Astrocyte of the cerebellum (primary cell): ENCODE measurements at places on chromosomes 1 and 21.
A peak's percentile ranks its signal among the peaks of the same experiment; 100 is the strongest.

DNA sequence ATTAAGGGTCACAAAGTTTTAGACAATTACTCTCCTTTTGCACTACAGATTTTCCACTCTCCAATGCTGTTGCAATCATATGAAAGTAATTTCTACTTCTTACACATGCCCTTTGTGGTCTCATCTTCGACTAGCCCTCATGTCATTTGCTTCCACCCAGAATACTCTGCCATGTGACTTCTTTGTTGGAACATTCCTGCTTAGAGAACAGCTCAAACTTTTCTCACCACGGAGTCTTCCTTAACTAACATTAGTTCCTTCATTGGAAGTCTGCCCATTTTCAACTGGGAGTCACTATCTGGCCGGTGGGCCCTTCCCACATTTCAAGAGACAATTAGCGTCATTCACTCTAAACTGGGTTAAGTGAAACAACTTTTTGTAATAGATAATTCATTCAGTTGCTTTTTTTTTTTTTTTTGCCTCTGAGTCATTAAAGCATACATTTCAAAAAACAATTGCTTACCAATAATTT lies 142.6 kb upstream of the PALMD start:
- peak; percentile 11 for DNase-seq

- DNase-seq, result no peak
Observed at GRCh38 chr1:183693521-183693920, 40.4 kb upstream of the APOBEC4 start.

DNA sequence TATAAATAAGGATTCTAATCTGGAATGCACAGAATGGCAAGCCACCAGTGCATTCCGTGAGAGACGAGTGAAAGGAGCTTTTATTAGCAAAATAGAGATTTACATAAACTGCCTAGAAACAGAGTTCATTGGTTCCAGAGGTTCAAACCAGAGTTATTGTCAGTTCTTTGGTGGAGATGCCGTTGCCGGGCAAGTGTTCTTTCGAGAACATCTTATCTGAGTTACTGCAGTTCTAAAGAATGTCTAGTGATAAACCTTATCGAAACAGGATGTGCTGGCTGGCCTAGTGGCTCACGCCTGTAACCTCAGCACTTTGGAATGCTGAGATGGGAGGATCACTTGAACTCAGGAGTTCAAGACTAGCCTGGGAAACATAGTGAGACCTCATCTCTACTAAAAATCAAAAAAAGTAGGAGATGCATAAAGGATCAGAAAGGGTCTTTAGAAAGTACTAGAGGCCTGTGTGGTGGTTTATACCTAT lies 19.9 kb upstream of the EVI5 start:
- peak; percentile 63 for DNase-seq

GRCh38 chr1:145906954-145907753 lies 2.7 kb downstream of the ITGA10 start:
- DNase-seq, result no peak

DNA sequence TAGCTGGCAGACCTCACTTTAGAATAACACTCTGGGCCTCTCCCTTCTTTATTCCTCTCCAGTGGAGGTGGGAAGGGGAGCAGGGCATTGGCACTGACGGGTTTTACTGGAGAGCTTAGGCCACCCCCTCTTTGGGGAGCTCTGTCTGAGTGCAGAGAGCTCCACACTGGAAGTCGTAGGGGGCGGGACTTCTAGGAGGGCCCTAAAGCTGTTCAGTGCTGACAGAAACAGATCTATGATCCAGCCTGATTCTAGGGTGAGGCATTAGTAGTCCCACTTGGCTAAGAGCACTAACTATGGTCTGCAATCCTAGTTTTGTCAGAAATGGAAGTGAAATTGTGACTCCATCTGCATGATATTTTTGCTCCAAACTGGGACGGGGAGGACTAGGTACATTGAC lies 138.7 kb downstream of the MIS18A start:
- no peak for DNase-seq

DNA sequence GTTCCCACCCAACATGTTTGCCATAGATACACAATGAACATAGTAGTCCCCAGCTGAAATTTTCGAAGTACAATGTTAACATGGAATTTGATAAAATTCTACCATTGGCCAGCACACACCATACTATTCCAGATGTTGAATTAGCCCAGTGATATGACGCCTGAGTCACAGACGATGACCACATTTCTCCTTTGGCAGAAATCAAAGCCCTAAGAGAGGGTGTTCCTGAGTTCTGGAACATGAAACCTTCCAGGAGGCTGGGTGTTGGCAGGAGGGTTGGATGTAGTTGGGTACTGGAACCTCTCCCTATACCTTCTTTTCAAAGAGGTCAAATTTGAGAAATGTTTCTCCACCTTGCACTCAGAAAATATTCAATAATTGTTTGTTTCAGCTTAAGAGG lies 37.8 kb downstream of the LPAR3 start:
- DNase-seq, result no peak

DNA sequence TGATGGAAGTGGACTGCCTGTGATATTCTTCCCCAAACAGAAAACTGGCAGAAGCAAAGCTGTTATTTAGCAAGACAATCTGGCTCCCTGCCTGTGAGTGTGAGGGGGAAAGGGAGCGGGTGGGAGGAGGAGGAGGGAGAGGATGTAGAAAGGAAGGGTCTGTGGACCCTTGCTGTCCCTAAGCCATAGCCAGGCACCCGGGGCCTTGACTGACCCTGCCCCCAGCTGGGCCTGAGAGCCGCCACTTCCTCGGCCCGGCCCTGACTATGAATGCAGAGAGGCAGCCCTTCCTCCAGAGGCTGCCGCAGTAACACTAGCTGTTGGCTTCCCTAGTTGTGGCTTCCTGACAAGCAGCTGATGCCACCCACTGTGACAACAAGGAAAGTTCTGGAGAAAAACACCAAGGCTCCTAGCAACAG lies 13.9 kb downstream of the PLA2G2F start:
- DNase-seq, result peak; percentile 32
